ENCODE measurements at places on chromosomes 6 and 20. TPM values are rescaled to one million over a fixed set of nuclear protein-coding genes. Genes with fewer than 3 reads are reported as not detected.

The SRSF6 gene
- total RNA-seq, result 90.4 TPM

The ZSCAN23 gene
- 1.6 TPM for total RNA-seq

The IL20RA gene
- total RNA-seq, result 1.2 TPM

DNA sequence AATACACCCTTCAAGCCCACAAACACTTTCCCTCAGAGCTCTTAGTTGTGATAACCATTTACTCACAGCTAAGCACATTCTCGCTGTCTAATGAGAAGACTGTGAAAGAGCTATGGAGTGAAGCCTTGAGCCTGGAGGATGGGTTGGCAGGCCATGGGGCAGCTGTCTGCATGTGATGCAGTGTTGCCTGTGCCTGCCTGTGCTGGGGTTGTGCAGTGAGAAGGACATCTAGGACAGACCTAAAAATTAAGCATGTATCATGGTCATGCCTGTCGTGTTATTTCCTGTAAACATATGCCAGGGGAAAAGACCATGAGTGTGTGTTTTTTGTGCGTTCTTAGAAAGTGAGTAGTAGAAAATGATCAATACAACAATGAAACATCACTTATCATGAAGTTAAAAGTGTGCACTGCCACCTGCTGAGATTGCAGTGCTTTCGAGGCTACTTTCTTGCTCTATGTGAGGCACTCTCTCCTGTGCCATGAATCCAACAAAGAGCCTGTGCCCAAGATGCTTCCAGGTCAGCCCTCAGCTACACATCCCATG is 8.1 kb upstream of the ZC3H12D start:
- no peak for DNase-seq
- no peak overlapping the region for H3K27ac ChIP-seq
- H3K4me1 ChIP-seq, result no peaks in the 10 kb centered on the region
- no peaks in the 10 kb centered on the region for H3K36me3 ChIP-seq
- H3K4me3 ChIP-seq, result no peak overlapping the region

- H3K27ac ChIP-seq, result no peak overlapping the region
- DNase-seq, result no peak
- no peaks in the 10 kb centered on the region for H3K36me3 ChIP-seq
- peak overlapping the region; percentile 4 for H3K4me3 ChIP-seq
- no peaks in the 10 kb centered on the region for H3K4me1 ChIP-seq
Measured at GRCh38 chr6:169831450-169832246, 80.2 kb downstream of the ERMARD start.

GRCh38 chr6:166955865-166956443 is 396 bp downstream of the RNASET2 start:
- peak overlapping the region; percentile 84 for H3K4me3 ChIP-seq
- DNase-seq, result no peak
- no peaks in the 10 kb centered on the region for H3K36me3 ChIP-seq
- H3K4me1 ChIP-seq, result peaks cover 21% of the 10 kb centered on the region
- H3K27ac ChIP-seq, result no peak overlapping the region

DNA sequence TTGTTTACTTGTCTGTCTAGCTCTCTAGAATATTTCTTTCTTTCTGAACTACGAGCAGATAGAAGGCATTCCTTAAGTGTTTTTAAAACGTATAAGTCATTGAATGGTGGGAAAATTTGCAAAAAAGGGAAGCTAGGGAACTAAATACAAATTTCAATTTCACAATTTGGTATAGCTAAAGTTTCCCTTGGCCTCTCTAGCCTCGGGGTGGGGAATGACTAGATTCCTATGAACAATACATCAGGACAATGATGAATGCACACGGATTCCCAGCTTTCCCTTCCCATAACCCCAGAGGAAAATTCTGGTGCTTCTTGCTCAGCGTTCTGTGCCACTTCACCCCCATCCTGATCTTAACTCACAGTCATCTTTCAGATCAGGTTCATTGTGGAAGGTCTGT is 113.3 kb upstream of the ASF1A start:
- DNase-seq, result no peak
- no peaks in the 10 kb centered on the region for H3K36me3 ChIP-seq
- H3K4me3 ChIP-seq, result no peak overlapping the region

DNA sequence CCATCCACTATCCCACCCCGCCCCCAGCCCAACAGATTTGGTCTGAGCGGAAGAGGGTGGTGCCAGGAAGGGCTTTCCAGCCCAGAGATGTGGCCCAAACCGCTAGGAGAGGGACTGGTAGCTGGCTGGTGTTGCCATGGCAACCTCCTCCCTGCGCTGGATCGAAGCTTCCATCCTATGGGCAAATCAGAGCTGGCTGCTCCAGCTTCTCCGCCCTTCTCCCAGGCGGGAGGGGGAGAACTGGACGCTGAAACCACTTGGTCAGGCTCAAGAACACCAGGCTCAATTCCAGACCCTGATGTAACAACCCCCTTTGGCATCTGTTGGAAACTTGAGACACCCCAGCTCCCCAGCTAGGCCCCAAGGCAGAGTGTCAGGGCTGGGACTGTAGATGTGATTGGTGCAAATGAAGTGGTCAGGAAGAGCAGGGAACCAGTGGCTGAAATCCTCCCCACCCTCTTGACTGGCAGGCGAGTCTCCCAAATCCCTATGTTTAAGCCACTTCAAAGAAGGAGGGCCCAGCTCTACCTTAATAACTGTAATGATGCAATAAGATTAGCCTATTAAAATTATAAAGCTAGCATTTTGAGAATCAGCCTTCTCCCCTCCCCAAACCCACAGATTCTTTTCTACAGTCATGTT is 4.2 kb downstream of the RIMS4 start:
- peaks cover 5% of the 10 kb centered on the region for H3K4me1 ChIP-seq
- H3K27me3 ChIP-seq, result peaks cover 8% of the 10 kb centered on the region
- no peak overlapping the region for H3K27ac ChIP-seq
- H3K4me3 ChIP-seq, result no peak overlapping the region

Measured in thoracic aorta (tissue), 2 donors.